ENCODE measurements at places on chromosomes 3 and 15.

GRCh38 chr3:72397586-72397985 is 450.7 kb downstream of the SHQ1 start:
- no peak for DNase-seq

DNA sequence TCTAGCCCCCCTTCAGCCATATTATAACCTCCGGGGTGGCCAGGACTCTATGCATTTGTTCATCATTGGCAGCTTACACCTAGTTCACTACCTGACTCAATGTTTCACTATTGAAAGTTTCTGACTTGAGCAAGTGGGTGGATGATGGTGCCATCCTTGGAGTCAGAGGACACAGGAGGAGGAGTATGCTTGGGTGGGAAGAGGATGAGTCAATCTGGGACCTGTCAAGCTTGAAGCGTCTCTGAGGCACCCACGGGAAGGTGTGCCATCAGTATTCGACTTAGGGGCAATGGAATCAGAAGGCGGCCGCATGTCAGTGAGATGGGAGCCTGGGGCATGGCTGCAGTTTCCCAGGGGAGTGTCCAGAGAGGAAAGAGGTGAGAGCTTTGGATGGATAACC is 133.3 kb downstream of the EPHB1 start:
- no peak for DNase-seq

GRCh38 chr3:20637729-20638128 is 451.7 kb upstream of the SGO1 start:
- DNase-seq: no peak

DNA sequence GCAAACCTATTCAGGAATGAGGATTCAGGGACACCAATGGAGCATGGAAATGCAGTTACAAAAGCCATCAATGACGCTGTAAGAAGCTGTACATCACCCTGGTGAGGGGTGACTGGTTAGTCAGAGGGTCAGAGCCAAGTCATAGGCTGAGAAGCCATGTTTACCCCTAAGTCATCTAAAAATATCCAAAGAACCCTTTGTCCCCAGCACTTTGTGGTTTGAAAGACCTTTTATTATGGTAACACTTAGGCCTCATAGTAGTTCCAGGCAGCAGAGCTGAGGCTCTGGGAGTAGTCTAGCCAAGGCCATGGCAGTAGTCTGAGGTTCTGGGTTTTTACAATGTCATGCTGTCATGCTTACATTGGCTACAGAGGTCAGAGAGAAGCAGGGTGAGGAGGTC is 131.2 kb downstream of the CTNNB1 start:
- no peak for DNase-seq

DNA sequence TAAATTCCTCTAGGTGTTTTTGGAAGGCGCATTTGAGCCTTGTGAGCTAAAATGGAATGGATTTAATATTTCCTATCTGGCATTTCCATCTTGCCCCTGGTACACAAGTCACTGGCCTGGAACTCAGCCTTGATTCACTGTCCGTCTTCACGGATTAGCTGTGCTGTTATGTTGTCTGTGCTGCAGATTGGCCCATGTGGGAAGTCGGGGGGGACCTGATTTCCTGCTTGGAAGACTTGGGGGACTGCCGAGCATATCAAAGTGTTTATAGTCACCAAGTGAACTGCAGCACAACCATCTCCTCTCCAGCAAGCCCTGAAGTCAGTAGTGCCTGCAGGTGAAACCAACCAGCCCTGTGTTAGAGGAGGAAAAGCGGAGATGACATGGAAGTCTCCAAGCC is 12.2 kb downstream of the GHRL start:
- DNase-seq: no peak

- DNase-seq: no peak
Observed at GRCh38 chr15:34013746-34014145, 25.3 kb downstream of the AVEN start.

GRCh38 chr3:186414735-186415419 is 52.8 kb upstream of the DGKG start:
- DNase-seq: no peak

Measured in DMS79 (cell line).